ENCODE measurements at places on chromosomes 1 and 21.

GRCh38 chr1:77250126-77250525, 30.9 kb upstream of the PIGK start:
- no peak for DNase-seq

DNA sequence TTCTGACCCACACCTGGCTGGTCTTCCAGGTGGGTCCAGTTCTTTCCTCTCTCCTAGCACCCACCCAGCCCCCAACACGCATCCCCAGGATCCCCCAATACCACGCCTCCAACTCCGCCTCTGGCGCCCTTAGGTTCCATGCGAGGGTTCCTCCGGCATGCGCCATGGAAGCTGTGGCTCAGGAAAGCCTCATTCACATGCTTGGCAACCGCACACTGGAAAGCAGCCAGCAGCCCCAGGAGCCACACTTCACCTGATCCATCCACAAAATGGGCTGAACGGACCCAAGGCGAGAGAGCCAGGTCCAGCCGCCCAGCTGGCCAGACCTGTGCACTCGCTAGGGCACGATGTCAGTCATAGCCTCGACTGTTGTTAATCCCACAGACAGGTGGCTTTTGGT, 161.2 kb downstream of the PSMG1 start:
- no peak for DNase-seq

GRCh38 chr1:219293410-219293809, 119.7 kb downstream of the LYPLAL1 start:
- DNase-seq, result no peak

DNA sequence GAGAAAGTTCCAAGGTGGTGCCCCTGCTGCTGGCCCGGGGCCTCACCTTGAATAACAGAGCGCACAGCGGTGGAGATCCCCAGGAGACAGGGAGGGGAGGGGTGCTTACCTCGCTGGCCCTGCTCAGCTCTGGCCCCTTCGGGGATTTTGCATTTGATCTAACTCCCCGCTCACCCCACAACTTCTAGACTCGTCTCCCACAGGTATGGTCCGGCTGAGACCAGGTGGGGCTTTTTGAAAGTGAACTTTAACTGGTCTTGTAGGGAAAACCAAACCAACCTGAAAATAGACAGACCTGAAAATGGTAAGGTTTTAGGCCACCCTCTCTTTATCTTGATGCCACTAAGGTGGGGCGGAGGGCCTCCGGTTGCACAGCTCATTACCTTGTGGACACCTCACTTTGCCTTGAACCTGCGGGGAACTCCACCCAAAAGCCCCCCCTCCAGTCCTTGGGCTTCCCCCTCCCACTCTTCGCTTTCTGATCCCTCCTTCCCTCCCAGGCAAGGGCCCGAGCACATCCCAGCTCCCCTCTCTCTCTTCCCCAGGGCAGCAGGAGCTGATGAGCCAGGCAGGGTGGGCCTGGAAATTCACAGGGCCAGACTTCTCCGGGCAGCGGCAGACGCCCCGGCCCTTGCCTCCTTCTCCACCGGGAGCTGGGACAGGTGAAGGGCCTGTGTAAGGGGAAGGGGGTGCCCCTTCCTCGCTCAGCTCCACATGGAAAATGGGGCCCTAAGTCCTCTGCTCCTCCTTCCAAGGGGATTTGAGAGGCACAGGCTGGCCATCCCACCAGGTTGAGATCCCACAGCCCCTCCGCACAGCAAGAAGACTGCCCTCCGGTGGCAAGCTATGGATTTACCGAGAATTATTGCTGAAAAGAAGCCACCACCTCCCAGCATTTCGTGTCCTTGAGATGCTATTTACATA, 16.1 kb downstream of the TNFRSF8 start:
- DNase-seq, result peak; percentile 81

- DNase-seq, result no peak
These were observed 5.8 kb downstream of the LAMC2 start for GRCh38 chr1:183191833-183192232.

DNA sequence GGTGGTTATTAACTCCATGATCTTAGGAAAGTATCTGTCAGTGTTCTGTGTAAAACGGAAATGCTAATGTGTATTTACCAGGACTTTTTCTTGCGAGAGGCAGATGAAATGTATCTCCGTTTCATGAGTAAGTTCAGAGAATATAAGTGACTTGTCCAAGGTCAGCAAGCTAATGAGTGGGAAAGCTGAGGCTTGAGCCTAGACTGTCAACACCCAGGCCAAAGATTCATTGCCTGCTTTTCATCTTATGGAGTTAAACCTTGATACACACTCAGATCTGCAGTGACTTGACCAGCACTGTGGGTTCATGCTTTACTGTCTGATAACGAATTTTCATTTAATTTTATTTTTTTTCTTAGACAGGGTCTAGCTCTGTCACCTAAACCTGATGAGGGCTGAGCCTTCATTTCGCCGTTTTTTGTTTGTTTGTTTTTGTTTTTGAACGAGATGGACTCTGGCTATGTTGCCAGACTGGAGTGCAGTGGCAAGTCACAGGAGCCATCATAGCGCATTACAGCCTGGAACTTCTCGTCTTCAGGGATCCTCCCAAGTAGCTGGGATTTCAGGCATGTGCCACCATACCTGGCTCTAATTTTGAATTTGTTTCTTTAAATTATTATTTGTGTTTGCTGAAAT, 918 bp upstream of the JTB start:
- no peak for DNase-seq

DNA sequence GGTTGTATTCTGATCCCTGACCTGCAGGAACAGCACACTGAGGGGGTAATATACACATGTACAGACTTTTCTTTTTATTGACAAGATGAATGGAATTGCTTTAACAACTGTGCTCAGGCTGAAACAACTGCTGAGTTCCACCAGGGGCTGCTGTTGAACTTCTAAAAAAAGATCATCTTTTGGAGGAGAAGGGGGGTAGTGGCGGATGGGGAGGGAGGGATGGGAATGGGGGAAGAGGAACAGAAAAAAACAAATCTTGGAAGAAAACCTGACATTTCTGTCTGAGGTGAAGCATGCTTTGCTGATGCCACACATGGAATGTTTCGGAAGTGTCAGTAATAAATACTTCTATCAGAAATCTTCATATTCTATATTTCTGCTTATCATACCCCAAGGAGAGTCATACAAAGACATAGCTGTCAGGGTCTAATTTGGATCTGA, 75.0 kb downstream of the RWDD3 start:
- DNase-seq, result peak; percentile 51

GRCh38 chr1:179888071-179888470, 6.0 kb downstream of the TOR1AIP1 start:
- peak; percentile 36 for DNase-seq

GRCh38 chr1:193355178-193355577, 168.8 kb upstream of the B3GALT2 start:
- peak; percentile 23 for DNase-seq

DNA sequence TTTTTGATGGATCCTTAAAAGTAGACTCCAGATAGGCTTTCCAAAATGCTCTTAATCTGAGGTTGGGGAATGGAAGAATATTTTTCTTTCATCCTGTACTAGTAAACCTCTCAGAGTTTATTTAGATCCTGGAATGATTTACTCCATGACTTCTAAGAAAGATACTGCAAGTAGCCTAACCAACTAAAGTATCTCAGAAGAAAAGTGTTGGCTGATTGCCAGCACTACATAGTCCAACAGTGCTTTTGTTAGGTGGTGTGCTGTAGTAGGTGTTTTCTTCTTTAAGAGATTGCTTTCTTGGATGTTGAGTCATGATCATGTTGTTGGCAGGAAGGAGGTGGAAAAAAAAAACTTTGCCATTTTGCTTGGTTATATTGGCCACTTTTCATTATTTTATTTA, 119.8 kb downstream of the OSBPL9 start:
- DNase-seq, result peak; percentile 70

DNA sequence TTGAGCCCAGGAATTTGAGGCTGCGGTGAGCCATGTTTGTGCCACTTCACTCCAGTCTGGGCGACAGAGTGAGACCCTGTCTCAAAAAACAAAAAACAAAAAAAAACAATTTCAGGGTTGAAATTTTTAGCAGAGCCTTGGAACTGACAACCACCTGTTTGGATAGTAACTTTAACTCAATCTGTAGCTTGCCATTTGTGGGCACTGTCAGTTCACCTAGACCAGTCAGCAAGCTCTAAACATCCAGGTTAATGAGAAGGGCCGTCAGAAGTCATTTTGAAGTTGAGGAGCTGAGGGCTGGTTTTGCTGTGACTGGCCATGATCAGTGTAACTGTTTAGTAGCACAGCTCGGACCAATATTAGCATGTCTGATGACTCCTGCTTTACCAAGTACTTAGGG, 8.4 kb downstream of the TRAPPC10 start:
- no peak for DNase-seq

DNA sequence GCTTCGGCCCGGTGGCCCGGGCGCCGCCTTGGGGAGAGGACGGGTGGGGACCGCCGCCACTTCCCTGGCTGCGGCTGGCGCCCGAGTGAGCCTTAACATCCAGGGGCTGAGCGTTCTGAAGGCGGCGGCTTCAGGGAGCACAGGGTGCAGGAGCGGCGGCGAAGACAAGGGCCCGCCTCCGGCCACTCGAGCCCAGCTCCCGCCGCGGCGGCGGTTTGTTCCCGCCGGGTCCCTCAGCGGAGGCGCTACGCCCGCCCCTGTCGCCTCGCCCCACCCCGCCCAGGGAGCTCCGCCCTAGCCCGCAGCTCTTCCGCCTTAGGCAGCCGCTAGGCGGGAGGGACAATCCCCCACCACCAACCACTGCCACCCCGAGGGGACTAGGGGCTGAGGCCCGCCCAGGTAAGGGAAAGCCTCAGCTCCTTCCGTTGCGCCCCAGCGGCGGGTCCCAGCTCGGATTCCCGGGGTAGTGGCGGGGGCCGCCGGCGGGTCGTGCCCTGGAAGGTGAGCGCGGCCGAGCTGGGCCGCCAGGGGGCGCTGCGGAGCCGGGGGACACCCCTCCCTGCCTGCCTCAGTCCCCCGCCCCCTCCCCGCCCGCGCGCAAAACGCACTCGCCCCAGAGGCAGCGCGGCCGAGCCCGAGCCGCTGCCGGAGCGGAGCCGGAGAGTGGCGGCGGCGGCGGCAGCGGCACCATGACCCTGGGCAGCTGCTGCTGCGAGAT, at the start of gene FOXD2:
TSS of gene FOXD2 (plus strand) at position 598 of the 718 bp plus-strand sequence. CDS start at position 690, 92 bp downstream.
- DNase-seq, result peak; percentile 95

- no peak for DNase-seq
These were observed 66.7 kb downstream of the RGL1 start for GRCh38 chr1:183871601-183872000.

Measured in hematopoietic multipotent progenitor cell treated with erythropoietin and hydrocortisone succinate and interleukin-3 and kit ligand, for 4 days (in vitro differentiated cells).